ENCODE measurements at places on chromosomes 3 and 15.
A peak's percentile ranks its signal among the peaks of the same experiment; 100 is the strongest.

DNA sequence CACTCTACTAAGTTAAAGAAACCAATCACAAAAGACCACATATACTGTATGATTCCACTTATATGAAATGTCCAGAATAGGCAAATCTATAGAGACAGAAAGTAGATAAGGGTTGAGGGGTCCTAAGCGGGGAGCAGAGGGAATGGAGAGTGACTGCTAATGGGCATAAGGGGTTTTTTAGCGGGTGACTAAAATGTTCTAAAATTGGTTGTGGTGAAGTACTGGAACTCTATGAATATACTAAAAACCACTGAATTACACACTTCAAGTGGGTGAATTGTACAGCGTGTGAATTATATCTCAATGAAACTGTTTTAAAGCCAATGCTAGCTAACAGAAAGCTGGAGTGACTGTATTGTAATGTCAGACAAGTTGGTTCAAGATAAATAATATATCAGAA lies 33.3 kb downstream of the KPNA1 start:
- no peak for DNase-seq

DNA sequence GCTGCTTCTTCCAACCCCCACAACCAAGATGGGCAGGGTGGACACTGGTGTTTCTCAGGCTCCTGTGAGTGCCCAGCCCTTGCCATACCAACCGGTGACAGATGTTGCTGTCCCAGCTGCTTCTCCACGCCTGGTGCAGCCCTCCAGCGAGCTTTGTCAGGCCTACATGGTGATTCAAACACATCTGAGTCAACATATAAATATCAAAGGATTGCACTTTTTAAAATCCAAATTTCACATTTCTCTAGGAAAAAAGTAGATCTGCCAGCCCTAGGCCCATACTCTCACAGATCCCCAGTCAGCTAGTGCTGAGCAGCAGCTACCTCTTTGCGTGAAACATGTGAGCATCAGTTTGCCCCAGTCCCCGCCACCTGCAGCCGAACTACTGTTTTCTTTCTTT lies 52.7 kb downstream of the RPN1 start:
- DNase-seq: no peak

DNA sequence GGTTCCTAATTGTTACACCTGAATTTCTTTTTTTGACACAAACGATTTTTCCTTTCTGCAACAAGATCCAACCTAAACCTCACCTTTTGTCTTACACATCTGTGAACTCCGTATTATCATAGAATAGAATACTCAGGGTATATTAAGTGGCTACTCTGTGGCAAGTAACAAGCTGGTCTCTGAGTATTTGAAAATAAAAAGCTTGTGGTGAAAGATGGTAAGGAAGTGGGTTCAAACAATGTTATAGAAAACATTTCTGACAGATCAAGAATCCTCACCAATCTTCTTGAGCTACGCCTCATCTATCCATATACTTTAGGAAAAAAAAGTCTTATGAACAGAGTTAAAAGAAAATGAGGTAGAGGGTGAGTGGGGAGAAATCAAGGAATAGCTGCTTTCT lies 3.5 kb upstream of the ANKRD28 start:
- DNase-seq: no peak

DNA sequence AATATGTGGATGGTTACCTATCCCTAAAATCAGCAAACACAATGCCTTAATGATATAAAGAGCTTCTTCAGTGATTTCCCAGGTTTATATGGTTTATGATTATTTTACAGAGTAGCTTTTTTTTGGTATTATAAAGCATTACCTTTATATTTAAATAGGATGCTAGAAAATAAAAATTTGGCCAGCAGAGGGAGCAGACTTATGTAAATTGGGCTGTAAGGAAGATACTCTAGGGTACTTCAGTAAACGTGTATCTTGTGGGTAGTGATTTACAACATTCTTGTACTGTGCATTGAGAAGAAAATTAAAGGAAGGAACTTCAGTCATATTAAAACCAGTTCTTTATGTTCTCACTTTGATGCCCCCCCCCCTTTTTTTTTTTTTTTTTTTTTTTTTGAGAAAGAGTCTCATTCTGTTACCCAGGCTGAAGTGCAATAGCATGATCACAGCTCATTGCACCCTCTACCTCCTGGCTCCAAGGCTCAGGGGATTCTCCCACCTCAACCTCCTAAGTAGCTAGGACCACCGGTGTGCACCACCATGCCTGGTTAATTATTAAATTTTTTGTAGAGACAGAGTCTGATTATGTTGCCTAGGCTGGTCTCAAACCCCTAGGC lies 167.9 kb downstream of the BBX start:
- DNase-seq: peak; percentile 88

GRCh38 chr15:29470794-29471193 lies 201.2 kb upstream of the NSMCE3 start:
- DNase-seq: no peak

GRCh38 chr15:42220216-42220615 lies 12.1 kb upstream of the VPS39 start:
- DNase-seq: no peak

GRCh38 chr15:101060576-101061551 lies 141.7 kb downstream of the LRRK1 start:
- no peak for DNase-seq

GRCh38 chr3:47836986-47837385 lies 34.0 kb downstream of the DHX30 start:
- no peak for DNase-seq

GRCh38 chr3:40309925-40310695 lies 603 bp downstream of the EIF1B start:
- peak; percentile 47 for DNase-seq

- DNase-seq: no peak
Measured at GRCh38 chr3:102036017-102036416, 186.7 kb downstream of the NFKBIZ start.

- no peak for DNase-seq
Measured at GRCh38 chr3:21345382-21345976, 405.5 kb downstream of the ZNF385D start.

DNA sequence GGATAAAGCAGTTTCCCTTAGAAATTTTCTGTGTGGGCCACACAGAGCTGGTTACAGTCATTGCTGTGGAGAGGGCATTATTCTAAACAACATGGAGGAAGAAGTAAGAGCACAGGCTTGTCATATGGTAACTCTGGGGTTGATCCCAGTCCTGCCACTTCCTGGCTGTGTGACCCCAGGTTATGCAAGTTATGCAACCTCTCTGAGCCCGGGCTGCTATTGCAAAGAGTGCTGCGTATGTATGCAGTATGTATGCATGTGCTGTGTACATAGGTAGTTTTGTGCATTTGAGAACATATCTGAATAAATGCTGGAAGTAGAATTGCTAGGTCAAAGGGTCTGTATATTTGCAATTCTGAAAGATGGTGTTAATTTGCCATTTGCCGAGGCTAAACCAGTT lies 9.2 kb downstream of the SPSB4 start:
- DNase-seq: no peak

- DNase-seq: no peak
Measured at GRCh38 chr3:130841357-130841756, 52.5 kb upstream of the ATP2C1 start.

- peak; percentile 16 for DNase-seq
Measured at GRCh38 chr3:15708882-15709677, 88.7 kb downstream of the ANKRD28 start.

- DNase-seq: peak; percentile 90
Measured at GRCh38 chr3:18758047-18758704, 333.0 kb upstream of the SATB1 start.

DNA sequence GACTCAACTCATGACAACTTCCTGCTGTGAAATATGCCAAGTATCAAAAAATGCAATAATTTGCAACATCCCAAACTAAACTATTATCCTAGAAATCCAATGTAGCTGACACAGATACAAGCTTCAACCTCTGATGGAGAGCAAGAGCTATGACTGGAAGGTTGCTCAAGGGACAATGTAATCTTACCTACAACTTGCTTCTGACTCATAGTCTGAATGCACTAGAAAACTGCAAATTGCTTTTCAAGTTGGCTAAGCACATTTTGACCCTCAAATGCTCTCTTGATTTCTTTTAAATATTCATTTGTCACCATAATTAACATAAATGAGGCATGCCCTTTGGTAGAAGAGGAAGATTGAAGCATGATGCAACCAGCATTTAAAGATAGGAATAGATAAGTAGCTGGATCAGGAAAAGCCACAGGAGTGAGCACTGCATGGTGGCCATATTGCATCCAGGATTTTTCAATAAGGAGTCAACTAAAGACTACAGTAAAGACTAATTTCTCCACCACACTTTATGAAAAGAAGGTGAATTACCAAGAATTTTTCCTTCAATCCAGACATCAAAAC lies 630.8 kb upstream of the GBE1 start:
- DNase-seq: peak; percentile 1

- DNase-seq: no peak
Measured at GRCh38 chr15:73687351-73687750, 3.2 kb downstream of the CD276 start.

DNA sequence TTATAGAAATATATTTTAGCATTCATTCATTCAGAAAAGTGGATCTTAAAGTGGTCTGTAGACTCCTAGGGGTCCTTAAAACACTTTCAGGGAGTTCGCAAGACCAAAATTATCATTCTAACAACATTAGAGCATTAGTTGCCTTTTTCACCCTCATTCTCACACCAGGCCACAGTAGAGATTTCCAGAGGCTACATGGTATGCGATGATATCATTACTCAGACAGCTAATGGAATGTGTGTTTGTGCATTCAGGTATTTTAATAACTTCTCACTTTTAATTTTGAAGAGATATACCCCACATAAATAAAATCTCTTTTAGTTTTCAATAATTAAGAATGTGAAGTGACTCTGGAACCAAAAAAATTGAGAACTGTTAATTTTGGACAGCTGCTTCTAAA lies 206.9 kb downstream of the NSUN3 start:
- DNase-seq: no peak

- no peak for DNase-seq
Measured at GRCh38 chr3:153892126-153892525, 229.1 kb upstream of the ARHGEF26 start.

- no peak for DNase-seq
Measured at GRCh38 chr15:78360958-78361718, 21.0 kb downstream of the CRABP1 start.

DNA sequence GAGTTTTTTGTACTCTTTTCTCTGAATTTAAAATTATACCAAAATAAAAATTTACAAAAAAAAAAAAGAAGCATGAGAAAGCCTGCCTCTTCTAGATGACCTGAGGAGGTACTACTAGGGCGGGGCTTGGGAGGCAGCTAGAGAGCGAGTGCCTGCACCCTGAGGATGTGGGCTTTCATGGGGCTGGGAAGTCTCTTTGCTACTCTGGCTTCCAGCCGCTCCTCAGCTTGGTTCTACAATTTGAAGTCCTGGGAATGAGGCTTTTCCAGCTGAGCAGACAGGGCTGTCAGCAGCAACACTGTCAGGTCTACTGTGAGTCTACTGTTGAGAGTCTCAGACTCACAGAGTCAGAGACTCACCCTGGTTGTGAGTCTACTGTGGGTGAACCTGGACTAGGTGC lies 8.2 kb upstream of the PSTPIP1 start:
- no peak for DNase-seq

DNA sequence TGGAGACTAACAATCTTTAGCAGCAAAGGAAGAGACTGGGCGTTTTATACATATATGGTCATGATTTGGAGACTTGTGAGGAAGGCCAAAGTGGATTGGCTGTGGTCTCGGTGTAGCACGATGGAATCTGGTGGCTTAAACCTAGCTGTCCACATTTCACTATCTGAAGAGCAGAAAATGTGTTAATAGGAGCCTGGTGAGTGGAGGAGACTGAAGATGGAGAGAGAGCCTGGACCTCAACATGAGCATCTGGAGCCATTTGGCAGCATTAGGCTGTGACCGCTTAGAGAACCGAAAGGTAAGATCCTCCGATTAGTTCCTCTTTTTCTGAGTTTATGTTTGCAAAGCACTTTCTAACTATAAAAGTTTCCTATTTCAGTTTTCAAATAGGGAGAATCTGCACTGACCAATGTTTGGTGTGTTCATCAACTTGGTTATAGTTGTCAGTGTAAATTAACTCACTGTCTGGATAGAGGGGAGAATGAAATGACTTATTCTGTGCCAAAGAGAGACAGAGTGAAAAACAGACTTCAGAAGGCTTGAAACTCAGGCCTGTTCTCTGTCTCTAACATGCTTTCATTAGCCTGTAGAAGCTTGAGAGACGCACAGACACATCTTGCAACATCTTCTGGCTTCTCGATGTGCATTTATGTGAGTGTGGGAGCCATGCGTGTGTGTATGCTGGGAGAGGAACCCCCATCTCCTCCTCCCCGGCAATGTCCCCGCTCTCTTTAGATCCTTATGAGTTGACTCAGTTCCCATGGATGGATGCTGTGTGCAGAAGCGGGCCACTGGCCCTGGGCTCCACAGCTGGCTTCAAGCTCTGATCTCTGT lies 244.7 kb upstream of the TBL1XR1 start:
- DNase-seq: peak; percentile 31

DNA sequence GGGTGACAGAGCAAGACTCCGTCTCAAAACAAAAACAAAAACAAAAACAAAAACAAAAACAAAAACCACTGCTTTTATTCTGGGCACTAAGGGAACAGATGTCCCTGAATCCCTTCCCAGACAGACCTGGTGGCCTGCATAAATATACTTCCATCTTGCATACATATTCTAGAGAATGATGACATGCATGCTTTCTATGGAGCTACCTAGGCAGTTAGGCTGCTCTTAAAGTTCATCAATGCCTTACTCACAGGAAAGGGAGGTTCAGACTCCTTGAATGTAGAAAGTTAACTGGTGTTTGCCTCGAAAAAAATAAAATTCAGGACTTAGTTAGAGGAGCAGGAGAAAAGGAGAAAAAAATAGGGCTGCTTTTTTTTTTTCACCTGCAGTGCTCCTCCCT lies 72.6 kb downstream of the C3orf38 start:
- DNase-seq: no peak

GRCh38 chr3:166900866-166901577 lies 479.1 kb downstream of the ZBBX start:
- DNase-seq: no peak

GRCh38 chr15:91872356-91873137 lies 19.0 kb downstream of the SLCO3A1 start:
- no peak for DNase-seq

GRCh38 chr3:9730657-9731205 lies 804 bp upstream of the BRPF1 start:
- DNase-seq: no peak

DNA sequence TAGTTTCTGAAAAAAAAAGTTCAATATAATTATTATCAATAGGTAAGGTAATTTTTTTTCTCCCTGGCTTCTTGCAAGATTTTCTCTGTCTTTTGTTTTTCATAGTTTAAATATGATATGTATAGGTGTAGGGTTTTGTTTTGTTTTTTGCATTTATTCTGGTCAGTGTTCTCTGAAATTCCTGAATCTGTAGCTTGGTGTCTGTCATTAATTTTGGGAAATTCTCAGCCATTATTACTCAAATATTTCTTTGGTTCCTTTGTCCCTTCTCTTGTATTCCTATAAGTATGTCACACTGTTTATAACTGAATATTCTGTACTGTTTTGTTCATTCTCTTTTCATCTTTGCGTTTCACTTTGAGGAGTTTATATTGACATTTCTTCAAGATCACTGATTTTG lies 22.1 kb downstream of the IQCH start:
- no peak for DNase-seq
